Karpas-422 (cell line): ENCODE measurements at places on chromosomes 1 and 21. TPM values are rescaled to one million over a fixed set of nuclear protein-coding genes. Genes with fewer than 3 reads are reported as not detected.

GRCh38 chr21:40719615-40720014, 127.3 kb downstream of the DSCAM start:
- H3K4me3 ChIP-seq: no peak overlapping the region
- no peak overlapping the region for H3K27ac ChIP-seq
- no peaks in the 10 kb centered on the region for H3K36me3 ChIP-seq
- DNase-seq: no peak

Gene FCRL4
- 0.11 TPM in 1 of 2 replicates, not detected in the other for total RNA-seq

- H3K27ac ChIP-seq: no peak overlapping the region
Measured at GRCh38 chr1:152052606-152053005, 15.8 kb upstream of the S100A11 start.

DNA sequence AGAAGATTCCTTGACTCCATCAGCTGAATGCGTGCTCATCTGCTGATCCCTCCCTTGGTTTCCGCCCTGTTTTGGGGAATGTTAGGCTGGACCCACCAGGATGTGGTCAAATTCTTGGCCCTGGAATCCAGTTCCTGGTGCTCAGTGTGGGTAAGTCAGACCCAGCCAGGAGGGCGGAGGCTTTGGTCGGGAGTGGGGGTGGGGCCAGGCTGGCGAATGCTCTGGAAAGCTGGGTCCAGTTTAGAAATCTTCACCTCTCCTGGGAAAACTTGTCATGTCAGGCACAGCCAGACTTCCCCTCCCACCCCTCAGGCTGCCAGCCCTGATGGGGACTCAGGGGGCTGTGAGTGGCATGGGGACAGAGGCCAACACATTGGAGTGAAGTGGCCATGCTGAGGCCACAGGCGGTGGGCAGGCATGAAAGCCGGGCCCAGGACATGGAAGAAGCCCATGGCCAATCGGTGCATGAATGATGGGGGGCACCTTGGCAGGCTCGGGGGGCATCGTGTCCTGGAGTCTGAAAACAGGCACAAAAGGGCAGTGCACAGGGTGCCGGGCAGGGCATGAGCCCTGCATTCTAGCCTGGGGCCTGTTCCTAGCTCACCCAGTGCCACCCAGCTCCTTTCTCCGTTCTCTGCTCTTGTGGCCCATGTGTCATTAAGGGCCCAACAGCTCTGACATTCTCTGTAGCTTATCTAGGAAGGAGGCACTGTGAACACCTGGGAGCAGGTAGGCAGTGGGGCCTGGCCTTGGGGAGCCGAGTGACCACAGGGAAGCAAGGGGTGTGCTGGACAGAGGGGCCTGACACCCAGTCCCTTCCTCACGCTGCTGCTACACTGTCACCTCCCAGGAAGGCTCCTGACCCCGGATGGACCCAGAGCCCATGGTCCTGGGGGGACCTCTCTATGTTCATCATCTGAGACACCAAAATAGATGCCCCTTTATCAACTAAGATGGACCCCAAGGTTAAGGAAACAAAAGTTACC, 14.6 kb upstream of the PADI1 start:
- no peak for DNase-seq
- H3K4me3 ChIP-seq: no peak overlapping the region
- no peak overlapping the region for H3K27ac ChIP-seq
- peaks cover 4% of the 10 kb centered on the region for H3K4me1 ChIP-seq
- no peaks in the 10 kb centered on the region for H3K27me3 ChIP-seq

- no peak overlapping the region for H3K27ac ChIP-seq
- H3K4me3 ChIP-seq: no peak overlapping the region
- H3K27me3 ChIP-seq: no peaks in the 10 kb centered on the region
Measured at GRCh38 chr1:234235434-234235881, 137.8 kb upstream of the COA6 start.

DNA sequence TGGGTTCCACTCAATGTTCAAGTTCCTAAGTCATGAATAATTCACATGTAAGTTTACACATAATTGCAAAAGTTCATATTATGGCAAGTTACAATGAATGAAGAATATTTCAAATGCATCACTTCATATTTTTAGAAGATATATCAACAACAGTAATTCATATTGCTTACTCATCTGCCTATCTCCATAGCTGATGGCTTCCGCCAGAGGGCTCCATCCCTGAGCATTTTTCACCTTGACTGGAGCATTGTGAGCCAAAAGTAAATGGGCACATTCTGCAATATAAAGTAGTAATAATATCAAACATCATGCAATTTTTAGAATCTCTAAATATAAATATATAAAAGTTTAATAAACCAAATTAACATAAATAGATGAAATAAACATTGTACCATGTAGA, 29.8 kb downstream of the ANKRD13C start:
- H3K27me3 ChIP-seq: no peaks in the 10 kb centered on the region
- no peaks in the 10 kb centered on the region for H3K36me3 ChIP-seq
- H3K27ac ChIP-seq: no peak overlapping the region
- H3K4me1 ChIP-seq: no peaks in the 10 kb centered on the region

- DNase-seq: no peak
- no peaks in the 10 kb centered on the region for H3K36me3 ChIP-seq
- H3K4me1 ChIP-seq: no peaks in the 10 kb centered on the region
- no peak overlapping the region for H3K27ac ChIP-seq
- H3K4me3 ChIP-seq: no peak overlapping the region
Measured at GRCh38 chr1:69711190-69711930, 143.6 kb downstream of the LRRC7 start.

DNA sequence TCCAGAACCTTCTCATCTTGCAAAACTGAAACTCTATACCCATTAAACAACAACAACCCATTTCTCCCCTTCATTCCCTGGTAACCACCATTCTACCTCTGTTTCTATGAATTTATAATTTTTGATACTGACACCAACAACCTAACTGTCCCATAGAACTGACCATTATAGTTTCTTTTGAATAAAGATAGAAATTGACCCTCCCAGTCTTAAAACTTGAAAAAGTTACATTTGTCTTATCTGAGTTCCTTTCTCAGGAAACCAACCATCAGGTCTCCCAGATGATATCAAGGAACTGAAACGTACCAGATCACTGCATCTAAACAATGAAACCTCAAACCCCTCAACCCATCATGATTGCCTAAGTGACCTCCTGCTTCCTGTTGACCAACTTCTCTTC, 27.1 kb downstream of the RNF115 start:
- H3K4me1 ChIP-seq: no peaks in the 10 kb centered on the region
- H3K4me3 ChIP-seq: no peak overlapping the region
- no peak for DNase-seq
- H3K27ac ChIP-seq: no peak overlapping the region
- H3K27me3 ChIP-seq: no peaks in the 10 kb centered on the region
- 0 out of 2 replicates have a peak, but pooled peaks cover 11% of the 10 kb centered on the region for H3K36me3 ChIP-seq

DNA sequence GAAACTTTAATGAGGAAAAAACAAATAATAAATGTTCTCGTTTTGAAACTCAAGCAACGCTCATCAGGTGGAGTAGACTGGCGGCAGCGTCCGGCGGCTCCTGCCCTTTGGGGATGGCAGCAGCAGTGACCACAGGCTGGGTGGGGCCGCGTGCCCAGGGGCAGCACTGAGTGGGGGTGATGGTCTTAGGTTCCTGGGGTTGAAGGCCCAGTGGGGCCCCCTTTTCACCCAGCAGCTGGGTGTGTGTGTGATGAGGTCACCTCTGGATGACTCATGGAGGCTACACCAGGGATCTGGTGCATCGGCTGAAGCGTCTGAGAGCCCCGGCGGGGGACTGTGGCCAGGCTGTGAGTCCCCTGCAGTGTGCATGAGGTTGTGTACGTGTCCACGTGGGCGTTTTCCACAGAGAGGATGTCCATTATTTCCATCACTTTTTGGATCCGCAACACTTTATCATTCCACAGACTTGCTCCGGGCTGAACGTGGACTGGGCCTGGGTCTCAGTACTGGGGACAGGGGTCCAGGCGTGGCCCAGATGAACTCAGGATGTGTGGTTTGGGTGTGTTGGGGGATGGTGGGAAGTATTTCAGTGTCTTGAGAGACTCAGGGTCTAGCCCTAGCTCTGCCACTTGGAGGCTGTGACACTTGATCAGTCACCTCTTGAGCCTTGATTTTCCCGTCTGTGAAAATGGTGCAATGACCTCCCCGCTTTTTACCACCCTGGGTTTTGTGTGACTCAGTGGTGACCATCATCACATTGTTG, 25.6 kb downstream of the LDLRAP1 start:
- no peak overlapping the region for H3K4me3 ChIP-seq
- H3K27ac ChIP-seq: no peak overlapping the region
- H3K27me3 ChIP-seq: no peaks in the 10 kb centered on the region
- H3K4me1 ChIP-seq: peaks cover 13% of the 10 kb centered on the region
- no peak for DNase-seq

DNA sequence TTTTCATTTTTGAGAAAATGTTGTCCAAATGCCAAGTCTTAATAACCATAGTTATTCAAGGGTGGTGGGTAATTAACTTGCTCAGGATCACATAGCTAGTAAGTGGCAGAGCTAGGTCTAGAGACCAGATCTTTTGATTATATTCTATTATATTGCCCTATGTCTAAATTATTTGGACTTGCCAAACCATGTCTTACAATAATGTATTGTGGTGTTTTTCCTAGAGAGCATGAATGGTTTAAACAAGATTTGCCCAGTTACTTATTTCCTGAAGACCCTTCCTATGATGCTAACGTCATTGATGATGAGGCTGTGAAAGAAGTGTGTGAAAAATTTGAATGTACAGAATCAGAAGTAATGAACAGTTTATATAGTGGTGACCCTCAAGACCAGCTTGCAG, 58.6 kb downstream of the PRKAA2 start:
- H3K4me3 ChIP-seq: no peak overlapping the region
- no peak overlapping the region for H3K27ac ChIP-seq
- no peaks in the 10 kb centered on the region for H3K36me3 ChIP-seq
- no peaks in the 10 kb centered on the region for H3K27me3 ChIP-seq

Gene CRYAA
- total RNA-seq: not detected in 2 replicates
